ENCODE measurements at places on chromosomes 6 and 20. TPM values are rescaled to one million over a fixed set of nuclear protein-coding genes. Genes with fewer than 3 reads are reported as not detected.

RFX6 gene
- total RNA-seq, result not detected

SLC32A1 gene
- total RNA-seq, result not detected

C6orf163 gene
- 2.1 TPM for total RNA-seq

TRAPPC3L gene
- total RNA-seq, result not detected

OLIG3 gene
- total RNA-seq, result not detected

Measured in uterine smooth muscle cell (primary cell).